Stimulated activated CD4-positive, alpha-beta T cell treated with anti-CD3 and anti-CD28 coated beads, Interleukin-4, amount 100 ng/mL, for 1 hour (primary cell): ENCODE measurements at places on chromosomes 1 and 21.

- DNase-seq: no peak
Measured at GRCh38 chr1:230646710-230647302, 4.5 kb downstream of the COG2 start.

- DNase-seq: no peak
Measured at GRCh38 chr1:4444086-4444485, 210.3 kb upstream of the AJAP1 start.

DNA sequence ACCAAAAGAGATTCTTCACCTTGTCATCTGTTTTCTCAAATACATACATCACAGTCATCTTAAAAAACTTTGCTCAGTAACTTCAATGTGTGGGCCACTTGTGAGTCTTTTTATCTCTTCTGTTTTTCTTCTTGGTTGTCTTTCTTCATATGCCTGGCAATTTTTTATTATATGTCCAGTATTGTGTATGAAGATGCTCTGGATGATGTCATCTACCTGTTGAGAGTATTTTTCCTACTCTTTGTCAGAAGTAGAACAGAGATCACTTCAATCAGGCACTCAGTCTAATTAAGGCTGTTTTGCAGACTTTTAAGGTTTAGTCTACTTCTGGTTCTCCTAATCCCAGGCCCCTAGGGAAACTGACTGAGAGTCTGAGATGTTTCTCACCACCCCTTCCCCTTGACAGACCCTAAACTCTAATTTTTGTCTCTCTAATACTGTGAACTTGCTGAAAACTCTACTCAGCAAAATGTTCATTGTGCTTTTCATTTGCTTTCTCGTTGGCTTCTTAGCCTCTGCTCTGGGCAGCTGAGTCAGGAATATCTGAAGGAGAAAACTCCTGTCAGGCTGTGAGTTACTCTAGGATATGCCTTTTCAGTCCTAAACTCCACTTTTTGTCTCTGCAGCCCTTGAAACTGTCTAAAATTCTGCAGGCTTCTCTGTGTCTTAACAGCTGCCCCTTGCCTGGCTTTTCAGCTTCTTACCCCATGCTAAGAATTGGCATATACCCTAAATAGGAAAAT lies 33.0 kb upstream of the DNAJC6 start:
- no peak for DNase-seq

DNA sequence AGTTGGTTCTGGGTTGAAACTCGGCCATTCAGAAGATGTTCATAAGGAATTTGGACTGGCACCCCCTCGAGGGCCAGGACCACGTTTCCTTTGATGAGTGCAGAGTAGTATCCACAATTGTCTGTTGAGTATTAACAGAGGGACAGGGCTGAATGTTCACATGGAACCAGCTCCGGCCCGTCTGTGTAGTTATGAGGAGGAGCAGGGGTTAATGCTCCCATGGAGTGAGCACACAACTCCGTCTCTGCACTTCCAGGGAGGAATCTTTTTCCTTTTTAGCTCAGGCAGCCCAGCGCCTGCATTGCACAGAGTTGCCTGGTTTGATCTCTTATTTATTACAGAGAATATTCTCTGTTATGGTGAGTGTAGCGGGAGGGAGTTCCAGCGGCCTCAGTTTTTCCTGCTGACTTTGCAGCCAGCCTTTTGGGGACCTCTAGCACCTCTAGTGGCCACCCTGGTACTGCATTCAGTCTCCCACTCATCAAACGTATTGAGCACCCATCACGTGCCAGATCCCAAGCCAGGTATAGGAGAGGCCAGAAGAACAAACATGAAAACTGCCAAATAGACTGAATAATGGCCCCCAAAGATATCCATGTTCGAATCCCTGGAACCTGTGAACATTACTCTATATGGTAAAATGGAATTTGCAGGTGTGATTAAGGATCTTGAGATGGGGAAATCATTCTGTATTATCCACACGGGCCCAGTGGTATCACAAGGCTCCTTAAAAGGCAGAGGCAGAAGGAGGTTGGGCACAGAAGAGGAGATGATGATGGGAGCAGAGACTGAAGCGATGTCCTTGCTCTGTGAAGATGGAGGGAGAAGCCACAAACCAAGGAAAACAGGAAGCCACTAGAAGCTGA lies 167.7 kb upstream of the CSF3R start:
- peak; percentile 66 for DNase-seq

- DNase-seq: no peak
Measured at GRCh38 chr1:169072945-169073725, 33.4 kb upstream of the ATP1B1 start.

- no peak for DNase-seq
Measured at GRCh38 chr1:163231385-163231784, 28.7 kb upstream of the RGS5 start.

- no peak for DNase-seq
Measured at GRCh38 chr1:151864411-151864810, 10.9 kb upstream of the THEM5 start.

DNA sequence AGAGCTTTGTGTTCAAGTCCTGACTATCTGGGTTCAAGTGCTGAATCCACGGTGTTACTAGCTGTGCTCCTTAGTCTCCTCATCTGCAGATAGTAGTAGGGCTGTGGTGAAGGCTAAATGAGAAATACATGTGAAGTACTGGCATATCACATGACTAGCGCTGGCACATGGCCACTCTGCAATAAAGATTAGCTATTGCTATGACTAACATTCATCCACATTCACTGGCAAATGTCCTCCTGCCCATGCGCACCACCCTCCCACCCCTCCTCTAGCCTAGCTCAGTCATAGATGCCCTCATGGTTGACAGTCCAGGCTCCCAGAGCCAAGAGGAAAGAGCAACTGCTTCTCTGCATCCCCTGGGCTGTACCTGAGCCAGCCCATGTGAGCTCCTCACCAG lies 8.5 kb upstream of the COL8A2 start:
- no peak for DNase-seq

- DNase-seq: no peak
Measured at GRCh38 chr1:87089823-87090222, 175.4 kb downstream of the HS2ST1 start.

GRCh38 chr1:59316497-59317128 lies 19.7 kb downstream of the FGGY start:
- no peak for DNase-seq

GRCh38 chr1:75855734-75856133 lies 59.1 kb downstream of the MSH4 start:
- no peak for DNase-seq

GRCh38 chr1:203628201-203629015 lies 1.8 kb downstream of the ATP2B4 start:
- DNase-seq: peak; percentile 11

DNA sequence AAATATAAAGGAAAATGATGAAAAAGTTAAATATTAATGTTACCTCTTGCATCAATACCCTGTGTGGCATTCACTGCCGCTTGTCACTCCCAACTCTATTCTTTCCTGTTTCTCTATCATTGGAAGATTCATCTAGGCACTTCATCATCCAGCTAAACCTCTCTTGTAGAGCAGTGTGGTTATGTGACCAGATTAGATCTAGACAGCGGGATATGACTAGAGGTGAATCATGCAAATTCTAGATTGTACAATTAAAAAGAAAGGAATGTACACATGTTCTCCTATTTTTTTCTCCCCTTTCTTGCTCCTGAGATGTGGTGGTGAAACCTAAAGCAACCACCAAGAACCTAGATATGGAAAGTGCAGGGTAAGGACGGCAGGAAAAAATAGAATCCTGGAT lies 174.1 kb downstream of the LBR start:
- DNase-seq: no peak

DNA sequence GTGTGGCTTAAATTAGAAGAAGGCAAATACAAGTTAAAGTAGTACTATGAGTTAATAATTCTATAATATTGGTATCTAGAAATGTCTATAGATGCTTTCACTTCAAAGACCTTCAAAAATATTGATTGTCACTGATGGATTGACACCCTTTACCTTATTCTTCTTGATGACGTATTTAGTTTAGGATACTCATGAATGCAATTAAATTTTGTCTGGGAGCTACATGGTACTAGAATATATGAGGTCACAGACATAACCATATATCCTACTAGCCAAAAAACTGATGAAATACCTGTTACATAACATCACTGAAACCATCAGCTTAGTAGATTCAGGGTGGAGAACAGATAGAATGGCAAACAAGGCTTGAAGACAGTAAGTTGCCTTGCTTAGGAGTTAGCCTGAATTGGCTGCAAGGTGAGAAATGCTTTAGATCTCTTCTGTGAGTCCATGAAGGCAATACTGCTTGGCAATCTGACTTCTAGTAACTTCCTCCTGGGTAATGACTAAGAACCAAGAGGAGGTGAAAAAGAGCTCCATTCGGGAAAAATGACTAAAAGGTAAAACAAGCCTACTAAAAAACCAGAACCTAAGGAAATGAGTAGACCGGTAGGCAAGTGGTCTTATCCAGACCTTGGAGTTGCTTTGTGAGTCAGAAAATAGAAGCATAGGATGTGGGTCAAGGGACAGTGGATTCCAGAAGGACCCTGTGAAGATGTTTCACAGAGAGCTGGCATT lies 16.9 kb upstream of the ARHGAP29 start:
- DNase-seq: no peak

DNA sequence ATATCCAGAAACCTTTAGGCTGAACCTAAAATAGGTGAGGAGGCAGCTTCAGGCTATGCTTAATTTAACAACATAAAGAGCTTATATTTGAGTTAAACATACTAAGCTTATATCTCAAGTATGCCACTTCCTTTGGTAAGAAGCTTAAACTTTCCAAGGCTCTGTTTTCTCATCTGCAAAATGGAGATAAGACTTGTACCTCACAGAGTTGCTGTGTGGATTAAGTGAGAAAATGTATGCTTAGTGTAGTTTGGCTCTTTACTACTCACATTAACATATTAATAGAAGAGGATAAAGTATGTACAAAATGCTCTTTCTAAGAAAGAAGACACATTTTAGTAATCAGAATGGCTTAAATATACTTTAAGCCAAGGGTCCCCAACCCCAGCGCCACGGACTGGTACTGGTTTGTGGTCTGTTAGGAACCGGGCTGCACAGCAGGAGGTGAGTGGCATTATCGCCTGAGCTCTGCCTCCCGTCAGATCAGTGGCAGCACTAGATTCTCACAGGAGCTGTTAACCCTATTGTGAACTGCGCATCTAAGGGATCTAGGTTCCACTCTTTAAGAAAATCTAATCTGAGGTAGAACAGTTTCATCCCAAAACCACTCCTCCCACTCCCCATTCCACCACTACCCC lies 77.2 kb downstream of the HS2ST1 start:
- DNase-seq: no peak

DNA sequence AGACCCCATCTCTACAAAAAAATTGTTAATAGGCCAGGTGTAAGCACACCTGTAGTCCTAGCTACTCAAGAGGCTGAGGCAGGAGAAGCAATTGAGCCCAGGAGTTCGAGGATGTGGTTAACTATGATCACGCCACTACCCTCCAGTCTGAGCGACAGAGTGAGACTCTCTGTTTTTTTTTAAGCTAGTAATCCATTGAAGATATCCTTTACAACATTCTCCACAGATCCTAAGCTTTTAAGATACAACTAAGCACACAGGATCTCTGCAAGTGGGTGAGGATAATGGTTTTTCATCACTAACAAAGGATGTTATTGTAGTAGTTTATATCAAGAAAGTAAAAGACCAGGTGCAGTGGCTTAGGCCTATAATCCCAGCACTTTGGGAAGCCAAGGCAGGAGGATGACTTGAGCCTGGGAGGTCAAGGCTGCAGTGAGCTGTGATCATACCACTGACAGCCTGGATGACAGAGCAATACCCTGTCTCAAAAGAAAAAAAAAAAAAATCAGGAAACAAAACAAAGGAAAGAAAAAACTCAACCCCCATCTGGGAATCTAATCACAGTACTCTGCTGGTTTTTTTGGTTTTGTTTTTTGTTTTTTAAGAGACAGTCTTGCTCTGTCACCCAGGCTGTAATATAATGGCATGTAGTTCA lies 166.1 kb downstream of the RERE start:
- DNase-seq: no peak

DNA sequence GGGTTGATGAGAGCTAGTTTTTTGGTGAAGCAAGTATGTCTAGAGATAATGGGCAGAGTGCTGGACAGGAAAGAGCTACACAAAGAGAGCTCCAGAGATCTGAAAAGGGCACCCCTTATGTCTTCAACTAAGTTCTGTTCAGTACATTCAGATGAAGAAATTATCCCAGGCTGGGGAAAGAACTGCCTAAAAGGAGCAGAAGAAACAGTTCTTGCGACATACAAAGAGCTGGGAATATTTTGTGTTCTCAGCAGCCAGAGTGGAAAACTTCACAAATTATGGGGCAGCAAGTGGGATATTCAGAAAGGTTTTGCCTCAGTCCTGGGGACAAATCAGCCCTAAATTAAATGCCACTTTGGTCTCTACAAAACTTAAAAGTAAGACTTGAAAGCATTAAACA lies 17.4 kb upstream of the CCN1 start:
- DNase-seq: no peak

- DNase-seq: no peak
Measured at GRCh38 chr1:28517649-28517999, 11.8 kb downstream of the RCC1 start.

DNA sequence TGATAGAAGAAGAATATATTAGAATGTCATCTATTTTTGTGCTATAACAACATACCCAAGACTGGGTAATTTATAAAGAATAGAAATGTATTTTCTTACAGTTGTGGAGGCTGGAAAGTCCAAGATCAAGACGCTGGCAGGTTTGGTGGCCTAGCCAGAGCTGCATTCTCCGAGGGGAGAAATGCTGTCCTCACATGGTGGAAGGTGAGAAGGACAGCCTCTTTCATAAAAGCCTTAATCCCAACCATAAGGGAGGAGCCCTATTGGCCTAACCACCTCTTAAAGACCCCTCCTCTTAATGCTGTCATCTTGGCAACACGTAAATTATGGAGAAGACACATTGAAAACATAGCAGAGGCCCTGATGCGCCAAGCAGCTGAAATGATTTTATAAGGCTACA lies 60.1 kb upstream of the KAZN start:
- no peak for DNase-seq

- no peak for DNase-seq
Measured at GRCh38 chr1:156554971-156555370, 17.4 kb downstream of the IQGAP3 start.

GRCh38 chr21:18244671-18245463 lies at the start of gene CHODL:
TSS of gene CHODL (plus strand) at chr21:18244833. CDS start at chr21:18245224, 391 bp downstream.
- DNase-seq: no peak

GRCh38 chr1:151352021-151352718 lies 5.1 kb upstream of the RFX5 start:
- no peak for DNase-seq

DNA sequence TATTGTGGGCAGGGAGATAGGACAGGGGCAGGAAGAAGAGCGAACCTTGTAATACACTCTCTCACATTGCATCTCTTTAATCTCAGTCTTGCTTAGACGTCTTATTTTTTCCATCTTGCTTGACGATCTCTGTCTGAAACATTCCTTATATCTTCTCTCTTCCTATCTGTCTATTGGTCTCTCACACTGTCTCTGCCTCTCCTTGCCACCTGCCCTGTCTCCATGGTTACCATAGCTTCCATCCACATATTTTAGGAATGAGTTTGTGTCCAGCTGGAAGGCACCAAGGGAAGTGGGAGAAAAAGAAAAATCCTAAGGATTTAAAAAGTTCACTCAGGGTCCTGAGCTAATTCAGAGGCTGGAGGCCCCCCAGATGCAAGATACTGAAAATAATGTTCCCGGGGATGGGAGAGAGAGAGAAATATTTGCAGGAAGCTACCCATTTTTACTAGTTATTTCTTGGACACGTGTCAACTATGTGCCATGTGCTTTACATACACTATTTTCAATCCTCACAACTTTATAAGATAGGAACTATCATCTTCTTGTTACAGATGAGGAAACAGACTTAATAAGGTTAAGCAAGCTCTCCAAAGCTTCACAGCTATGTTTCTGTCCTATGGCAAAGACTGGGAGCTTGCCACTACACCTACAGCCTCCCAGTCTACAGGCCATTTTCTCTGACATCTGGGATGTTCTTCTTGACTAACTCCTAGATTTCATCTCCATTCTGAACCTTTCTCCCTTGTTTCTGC lies 933 bp downstream of the ANKRD34A start:
- no peak for DNase-seq

GRCh38 chr1:28602536-28603439 lies 10.7 kb downstream of the RAB42 start:
- peak; percentile 21 for DNase-seq
